Placental pericyte (primary cell): ENCODE measurements at places on chromosomes 6 and 20. TPM values are rescaled to one million over a fixed set of nuclear protein-coding genes. Genes with fewer than 3 reads are reported as not detected.

IRF4 gene
- total RNA-seq = not detected in 2 replicates

CD24 gene
- total RNA-seq = 4.9 TPM in 1 of 2 replicates, not detected in the other

TFAP2B gene
- total RNA-seq = not detected in 2 replicates

MOCS1 gene
- total RNA-seq = 11.6 and 13.3 TPM in 2 replicates

FLRT3 gene
- 4.4 and 43.1 TPM in 2 replicates for total RNA-seq

HRH3 gene
- total RNA-seq = not detected in 2 replicates

NPBWR2 gene
- not detected in 2 replicates for total RNA-seq

PRPH2 gene
- total RNA-seq = 2.6 and 3.9 TPM in 2 replicates

TOMM34 gene
- 13.8 and 40.5 TPM in 2 replicates for total RNA-seq

CST8 gene
- total RNA-seq = not detected in 2 replicates

PLCB1 gene
- 14.9 and 58.9 TPM in 2 replicates for total RNA-seq

CLVS2 gene
- total RNA-seq = not detected in 2 replicates

KCNQ2 gene
- total RNA-seq = not detected in 2 replicates

MRAP2 gene
- total RNA-seq = not detected in 2 replicates

ZSCAN23 gene
- total RNA-seq = 0.57 and 0.88 TPM in 2 replicates

PLN gene
- total RNA-seq = 0.57 TPM in 1 of 2 replicates, not detected in the other

DEFB124 gene
- total RNA-seq = not detected in 2 replicates

BPI gene
- total RNA-seq = not detected in 2 replicates

GPR63 gene
- 0.22 and 0.57 TPM in 2 replicates for total RNA-seq

ULBP2 gene
- total RNA-seq = 9.2 and 11.5 TPM in 2 replicates
